Kidney epithelial cell (primary cell): ENCODE measurements at places on chromosomes 7 and 10. TPM values are rescaled to one million over a fixed set of nuclear protein-coding genes. Genes with fewer than 3 reads are reported as not detected.

Gene MARCHF5
- 15.3 and 16.8 TPM in 2 replicates for total RNA-seq

GRCh38 chr7:100169147-100169850 lies 882 bp upstream of the GAL3ST4 start:
- DNase-seq = no peak

DNA sequence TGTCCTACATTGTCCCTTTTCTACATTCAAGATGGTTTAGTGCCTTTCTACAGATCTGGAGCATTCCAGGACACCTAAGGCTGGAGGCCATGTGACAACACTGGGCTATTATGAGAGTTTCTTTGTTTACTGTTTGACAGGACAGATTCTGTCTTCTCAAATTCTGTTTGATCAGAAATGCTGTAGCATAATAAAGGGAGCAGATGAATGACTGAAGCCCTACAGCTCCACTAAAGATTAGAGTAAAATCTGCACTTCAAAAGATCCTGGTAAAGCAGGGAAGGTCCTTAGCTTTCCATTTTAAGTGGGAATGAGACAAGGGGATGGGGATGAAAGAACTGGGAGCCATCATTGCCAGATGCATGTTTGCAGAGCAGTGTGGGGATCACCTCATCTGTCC lies 38.4 kb downstream of the TMEM229A start:
- no peak for DNase-seq

- no peak for DNase-seq
Observed at GRCh38 chr7:36100634-36101033, 52.4 kb upstream of the EEPD1 start.

DNA sequence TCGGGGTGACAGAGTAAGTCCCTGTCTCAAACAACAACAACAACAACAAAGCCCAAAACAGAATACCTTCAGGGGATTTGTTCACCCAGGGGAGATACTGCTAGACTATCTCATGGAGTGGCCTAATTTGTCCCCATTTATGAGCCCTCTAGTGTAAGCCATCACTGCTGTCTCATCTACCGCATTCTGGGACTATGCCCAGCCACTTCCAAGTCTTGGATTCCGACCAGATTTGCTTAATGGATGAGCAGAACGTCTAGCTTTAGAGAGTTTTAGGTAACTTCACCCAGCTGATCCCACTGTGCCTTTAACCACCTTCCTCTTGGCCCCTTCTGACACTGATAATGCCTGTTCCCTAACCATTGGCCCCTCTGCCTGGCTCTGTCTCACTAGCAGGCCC lies 47.1 kb downstream of the PAPSS2 start:
- DNase-seq = no peak

- DNase-seq = no peak
Observed at GRCh38 chr10:7857262-7857661, 39.0 kb downstream of the TAF3 start.

DNA sequence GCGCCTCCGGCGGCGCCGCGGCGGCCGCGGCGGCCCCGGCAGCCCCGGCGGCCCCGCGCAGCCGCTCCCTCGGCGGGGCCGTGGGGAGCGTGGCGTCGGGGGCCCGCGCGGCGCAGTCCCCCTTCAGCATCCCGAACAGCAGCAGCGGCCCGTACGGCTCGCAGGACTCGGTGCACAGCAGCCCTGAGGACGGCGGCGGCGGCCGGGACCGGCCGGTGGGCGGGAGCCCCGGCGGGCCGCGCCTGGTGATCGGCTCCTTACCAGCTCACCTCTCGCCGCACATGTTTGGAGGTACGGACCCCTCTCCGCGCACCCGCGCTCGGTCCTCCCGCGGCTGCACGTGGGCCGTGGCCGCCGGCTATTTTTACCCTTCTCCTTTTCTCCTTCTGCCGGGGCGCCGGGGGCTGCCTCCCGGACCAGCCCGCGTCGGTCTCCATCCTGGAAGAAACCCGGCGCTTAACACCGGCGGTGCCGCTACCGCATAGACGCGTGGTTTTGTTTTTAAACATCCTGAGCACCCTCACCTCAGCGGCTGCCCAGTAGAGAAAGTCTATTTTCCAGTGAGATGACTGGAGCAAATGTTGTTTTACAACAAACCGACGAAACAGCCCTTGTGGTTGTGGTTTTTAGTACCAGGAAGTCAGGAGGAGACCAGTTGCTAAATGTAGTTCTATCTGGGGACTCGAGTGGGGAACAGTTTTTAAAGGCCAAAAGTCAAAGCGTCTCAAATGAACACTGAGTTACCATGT lies 1.3 kb downstream of the ZNRF2 start:
- DNase-seq = no peak
